ENCODE measurements at places on chromosomes 7 and 10.

GRCh38 chr10:113524120-113524519 lies 28.7 kb upstream of the HABP2 start:
- DNase-seq: no peak

GRCh38 chr7:107816011-107816566 lies 13.1 kb upstream of the SLC26A3 start:
- no peak for DNase-seq

DNA sequence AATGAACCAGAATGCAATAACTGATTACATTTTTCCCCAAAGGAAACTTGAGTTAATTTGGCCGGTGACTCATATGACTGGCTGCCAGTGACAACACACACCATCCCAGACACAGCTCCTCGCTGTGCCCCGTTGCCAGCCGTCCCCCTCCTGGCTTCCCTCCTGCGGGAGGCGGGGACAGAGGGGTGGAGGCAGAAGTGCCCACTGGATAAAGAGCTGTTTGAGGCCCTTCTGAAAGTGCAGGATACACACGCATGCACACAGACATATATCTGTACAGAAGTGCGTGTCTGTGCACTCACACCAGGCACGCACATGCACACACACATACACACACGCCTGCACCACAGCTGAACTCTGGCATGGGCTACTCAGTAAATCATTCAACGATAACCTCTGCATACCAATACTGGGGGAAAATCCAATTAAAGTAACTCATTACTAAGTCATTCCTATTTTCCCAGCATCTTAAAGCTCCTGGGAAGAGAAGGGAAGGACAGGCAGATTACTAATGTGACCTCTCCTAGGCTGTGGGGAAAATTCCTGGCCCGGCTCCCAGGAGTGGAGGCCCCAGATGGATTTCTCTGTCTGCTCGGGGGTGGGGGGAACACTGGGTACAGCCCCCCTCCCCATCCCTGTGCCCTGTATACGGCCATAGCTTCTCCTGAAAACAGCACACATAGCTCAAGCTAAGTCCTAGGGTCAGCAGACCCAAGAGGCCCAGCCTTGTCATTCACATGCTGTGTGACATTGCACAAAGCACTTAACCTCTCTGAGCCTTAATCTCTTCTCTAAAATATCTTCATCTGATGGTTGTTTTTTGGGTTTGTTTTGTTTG lies 52.3 kb upstream of the MYL10 start:
- DNase-seq: no peak

DNA sequence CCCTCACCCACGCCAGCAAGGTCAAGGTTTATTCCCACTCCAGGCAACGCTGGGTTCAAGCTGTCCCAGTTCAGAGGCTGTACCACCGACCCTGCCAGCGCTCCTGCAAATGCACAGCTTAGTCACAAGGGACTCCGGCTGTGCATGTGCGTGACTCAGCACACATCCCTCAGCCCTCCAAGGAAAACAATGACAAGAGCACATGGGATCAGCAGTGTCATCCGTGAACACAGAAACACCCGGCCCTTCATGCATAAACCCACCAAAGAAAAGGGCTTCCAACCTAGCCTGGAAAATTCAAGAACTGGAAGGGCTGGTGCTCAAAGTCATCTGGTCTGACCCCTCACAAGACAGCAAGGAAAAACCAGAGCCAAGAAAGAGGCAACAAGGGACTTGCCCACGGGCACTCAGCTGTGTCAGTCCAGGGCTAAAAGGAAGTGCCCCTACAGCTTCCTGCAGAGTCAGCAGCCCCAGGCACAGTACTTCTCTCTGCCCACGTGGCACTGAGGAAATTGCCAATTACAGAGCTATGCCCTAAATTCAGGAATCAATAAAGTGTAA lies 106.1 kb downstream of the KCNMA1 start:
- no peak for DNase-seq

GRCh38 chr7:130398526-130399090 lies 18.3 kb downstream of the CPA1 start:
- no peak for DNase-seq

GRCh38 chr10:44373341-44373995 lies 11.4 kb downstream of the CXCL12 start:
- DNase-seq: no peak

DNA sequence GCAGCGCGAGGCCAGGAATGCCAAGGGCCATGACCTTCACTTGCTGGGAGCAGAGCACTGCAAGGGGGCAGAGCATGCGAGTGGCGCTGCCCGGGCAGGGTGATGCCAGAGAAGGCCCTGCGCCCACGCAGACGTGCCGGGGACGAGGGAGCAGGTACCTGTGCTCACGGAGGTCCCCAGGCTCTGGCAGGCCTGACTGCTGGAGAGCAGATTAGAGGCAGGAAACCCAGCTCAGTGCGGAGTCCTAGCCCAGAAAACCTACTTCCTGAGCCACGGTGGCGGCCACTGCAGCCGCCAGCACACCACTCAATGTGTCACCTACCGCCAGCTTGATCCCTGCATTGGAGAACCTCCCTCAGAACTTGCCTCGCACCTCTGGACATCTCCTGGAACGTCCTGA lies 148.4 kb downstream of the MAD1L1 start:
- DNase-seq: no peak
